Neural crest cell (in vitro differentiated cells): ENCODE measurements at places on chromosomes 6 and 20. TPM values are rescaled to one million over a fixed set of nuclear protein-coding genes. Genes with fewer than 3 reads are reported as not detected.
A peak's percentile ranks its signal among the peaks of the same experiment; 100 is the strongest.

The MRPS10 gene
- total RNA-seq = 29.0 and 32.0 TPM in 2 replicates

The ZSCAN26 gene
- 15.0 and 19.8 TPM in 2 replicates for total RNA-seq

The FAM162B gene
- total RNA-seq = 1.9 and 2.5 TPM in 2 replicates

The GMPR gene
- 0.16 TPM in 1 of 2 replicates, not detected in the other for total RNA-seq

The OPRL1 gene
- 0.93 and 0.96 TPM in 2 replicates for total RNA-seq

GRCh38 chr6:90328004-90328403 is 31.4 kb upstream of the BACH2 start:
- DNase-seq = no peak

GRCh38 chr6:40194447-40195170 is 260.3 kb upstream of the MOCS1 start:
- DNase-seq = no peak

DNA sequence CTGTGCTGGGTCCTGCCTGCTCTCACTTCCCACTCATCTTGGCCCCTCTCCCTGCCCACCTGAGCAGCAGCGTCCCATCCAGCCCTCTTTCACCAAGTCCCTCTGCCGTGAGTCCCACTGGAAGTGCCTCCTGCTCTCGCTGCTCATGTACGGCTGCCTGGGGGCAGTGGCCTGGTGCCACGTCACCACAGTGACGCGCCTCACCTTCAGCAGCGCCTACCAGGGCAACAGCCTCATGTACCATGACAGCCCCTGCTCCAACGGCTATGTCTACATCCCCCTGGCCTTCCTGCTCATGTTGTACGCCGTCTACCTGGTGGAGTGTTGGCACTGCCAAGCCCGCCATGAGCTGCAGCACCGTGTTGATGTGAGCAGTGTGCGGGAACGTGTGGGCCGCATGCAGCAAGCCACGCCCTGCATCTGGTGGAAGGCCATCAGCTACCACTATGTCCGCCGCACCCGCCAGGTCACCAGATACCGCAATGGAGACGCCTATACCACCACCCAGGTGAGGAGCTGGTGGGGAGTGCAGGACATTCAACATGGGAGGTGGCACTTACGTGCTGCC is 2.8 kb downstream of the TMEM151B start:
- no peak for DNase-seq

GRCh38 chr6:131910956-131911355 is 40.2 kb downstream of the CCN2 start:
- DNase-seq = no peak

- no peak for DNase-seq
Observed at GRCh38 chr6:33183071-33183683, 9.1 kb downstream of the COL11A2 start.

DNA sequence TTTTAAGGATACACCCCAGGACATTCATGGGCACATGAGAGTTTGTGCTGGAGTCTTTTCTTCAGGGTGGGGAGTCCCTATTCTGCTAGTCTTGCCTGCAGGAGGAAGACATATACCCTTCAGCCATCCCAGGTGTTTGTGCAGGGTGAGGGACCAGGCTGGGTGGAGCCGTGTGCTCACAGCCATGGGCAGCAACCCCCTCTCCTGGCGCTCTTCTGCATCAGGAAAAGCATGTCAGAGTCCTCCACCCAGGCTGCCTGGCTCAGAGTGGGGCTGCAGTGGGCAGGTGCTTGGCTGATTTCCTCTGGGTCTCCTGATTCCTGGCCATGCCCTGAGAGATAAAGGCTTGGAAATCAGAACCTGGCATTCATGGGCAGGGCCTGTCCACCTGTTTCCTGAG is 22.7 kb upstream of the MLN start:
- no peak for DNase-seq

DNA sequence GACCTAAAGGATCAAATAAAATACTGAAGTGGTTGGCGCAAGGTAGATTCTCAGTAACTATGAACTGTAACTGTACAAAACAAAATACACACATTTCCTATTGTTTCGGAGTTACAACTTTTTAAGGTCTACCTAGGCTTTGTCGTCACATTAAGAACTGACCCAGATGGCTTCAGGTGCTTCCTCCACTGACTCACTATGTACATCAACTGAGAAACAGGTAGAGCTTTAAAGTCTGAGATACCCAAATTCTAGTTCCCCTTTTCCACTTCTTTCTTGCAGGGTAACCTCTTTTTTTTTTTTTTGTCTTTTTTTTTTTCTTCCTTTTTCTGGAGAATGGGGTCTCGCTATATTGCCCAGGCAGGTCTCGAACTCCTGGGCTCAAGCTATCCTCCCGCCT is 5.5 kb downstream of the SNRPB start:
- DNase-seq = no peak

GRCh38 chr20:13571662-13572061 is 67.1 kb downstream of the TASP1 start:
- no peak for DNase-seq

DNA sequence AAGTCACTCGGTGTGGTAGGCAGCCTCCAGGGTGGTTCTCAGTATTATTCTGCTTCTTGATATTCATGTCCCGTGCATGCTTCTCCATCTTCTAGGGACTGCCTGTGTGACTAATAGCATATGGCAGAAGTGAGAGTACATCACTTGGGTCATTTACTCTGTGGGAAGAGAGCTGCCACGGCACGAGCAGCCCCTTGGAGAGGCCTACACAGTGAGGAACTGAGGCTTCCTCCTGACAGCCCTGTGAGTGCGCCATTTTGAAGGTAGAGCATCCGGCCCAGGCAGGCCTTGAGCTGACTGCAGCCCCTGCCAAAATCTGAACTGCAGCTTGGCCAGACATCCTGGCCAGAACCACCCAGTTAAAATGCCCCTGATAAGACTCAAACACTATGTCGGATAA is 17.3 kb upstream of the MCUR1 start:
- no peak for DNase-seq

DNA sequence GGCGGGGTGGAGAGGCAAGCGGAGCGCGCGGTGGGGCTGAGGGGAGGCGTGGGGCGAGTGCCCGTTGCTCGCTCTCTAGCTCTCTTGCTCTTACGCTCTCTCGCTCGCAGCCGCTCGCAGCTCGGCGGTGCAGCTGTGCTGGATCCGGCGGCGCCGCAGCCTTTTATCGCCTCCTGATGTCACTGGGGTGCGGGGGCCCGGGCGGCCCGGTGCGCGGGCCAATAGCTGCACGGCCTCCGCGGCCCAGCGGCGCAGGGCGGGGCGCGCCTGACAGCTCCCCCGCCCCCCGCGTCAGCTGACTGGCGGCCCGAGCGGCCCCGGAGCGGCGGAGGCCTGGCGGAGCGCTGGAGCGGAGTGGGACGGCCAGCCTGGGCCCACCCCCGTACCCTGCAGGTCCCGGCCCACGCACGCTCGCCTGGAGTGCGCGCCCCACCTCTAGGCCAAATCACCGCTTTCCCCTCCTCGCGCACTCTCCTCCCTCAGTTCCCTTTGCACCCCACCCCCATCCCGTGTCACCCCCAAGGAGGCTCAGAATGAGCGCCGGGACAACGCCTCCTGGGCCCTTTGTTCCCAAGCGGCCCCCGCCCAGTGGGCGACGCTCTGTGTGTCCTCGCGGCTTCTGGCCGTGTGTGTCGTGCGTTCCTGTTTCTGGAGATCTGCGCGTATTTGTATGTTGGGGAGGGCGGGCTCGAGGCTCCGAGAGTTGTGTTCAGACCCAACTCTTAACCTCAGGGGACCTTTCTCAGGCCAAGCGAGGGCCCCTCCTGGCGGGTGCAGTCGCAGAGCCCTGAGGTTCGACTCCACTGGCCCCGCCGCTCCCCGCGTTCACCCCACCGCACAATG is at the start of gene MAFB:
TSS of gene MAFB (minus strand) at position 137 of the 843 bp plus-strand sequence. CDS start 386 bp downstream, outside the sequence.
- DNase-seq = peak; percentile 80

DNA sequence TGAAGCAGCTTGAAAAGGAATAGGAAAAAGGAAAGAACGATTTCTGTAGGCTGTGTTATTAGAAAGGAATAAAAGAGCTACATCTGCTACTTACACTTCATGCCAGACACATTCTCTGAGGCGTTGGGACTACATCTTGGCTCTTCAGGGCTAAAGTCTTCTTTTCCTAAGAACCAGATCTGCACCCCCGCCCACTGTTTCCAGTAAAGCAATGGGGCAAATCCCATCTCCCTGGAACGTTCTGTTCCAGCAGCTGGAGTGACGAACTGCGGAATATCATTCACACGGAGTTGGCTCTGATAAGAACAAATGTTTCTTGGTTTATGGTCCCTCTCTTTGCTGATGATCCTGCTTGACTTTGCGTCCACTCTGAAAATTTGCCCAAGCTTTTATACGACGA is 26.9 kb downstream of the FAM50B start:
- DNase-seq = no peak

GRCh38 chr6:156953479-156954146 is 176.4 kb downstream of the ARID1B start:
- DNase-seq = peak; percentile 32
